ENCODE measurements at places on chromosomes 5 and 9. TPM values are rescaled to one million over a fixed set of nuclear protein-coding genes. Genes with fewer than 3 reads are reported as not detected.

PDGFRB gene
- total RNA-seq, result 1,131 TPM

FAM221B gene
- total RNA-seq, result not detected

PCDH12 gene
- total RNA-seq, result not detected

SLC25A46 gene
- 41.9 TPM for total RNA-seq

KIF12 gene
- total RNA-seq, result 0.47 TPM

SLC34A1 gene
- total RNA-seq, result not detected

- H3K36me3 ChIP-seq, result no peaks in the 10 kb centered on the region
- H3K4me3 ChIP-seq, result no peak overlapping the region
- no peaks in the 10 kb centered on the region for H3K4me1 ChIP-seq
Observed at GRCh38 chr5:34563931-34564709, 92.0 kb upstream of the RAI14 start.

- no peaks in the 10 kb centered on the region for H3K4me1 ChIP-seq
- peaks cover 68% of the 10 kb centered on the region for H3K27me3 ChIP-seq
- no peaks in the 10 kb centered on the region for H3K36me3 ChIP-seq
- DNase-seq, result no peak
Observed at GRCh38 chr5:58871648-58872242, 288.9 kb downstream of the RAB3C start.

DNA sequence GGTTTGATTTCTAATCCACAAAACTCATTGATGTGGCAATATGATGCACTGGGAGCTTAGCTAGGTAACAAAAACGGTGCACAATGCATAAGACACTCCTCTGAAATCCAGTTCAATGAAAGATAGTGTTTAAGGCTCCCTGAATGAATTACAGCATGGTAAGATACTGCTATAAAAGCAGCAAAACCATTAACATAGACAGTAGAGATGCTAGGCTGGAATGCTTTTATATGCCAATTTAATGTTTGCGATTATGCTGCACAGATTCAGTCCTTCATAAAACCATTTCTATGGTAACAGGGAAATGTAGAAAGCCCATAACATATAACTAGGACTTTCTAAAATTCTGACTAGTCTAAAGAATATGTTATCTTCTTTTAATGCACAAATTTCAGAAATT is 180.8 kb upstream of the NUDT12 start:
- no peak overlapping the region for H3K4me3 ChIP-seq
- DNase-seq, result no peak
- no peaks in the 10 kb centered on the region for H3K36me3 ChIP-seq
- no peaks in the 10 kb centered on the region for H3K4me1 ChIP-seq

GRCh38 chr5:168342151-168342825 is 50.8 kb downstream of the WWC1 start:
- H3K27me3 ChIP-seq, result no peaks in the 10 kb centered on the region
- H3K4me3 ChIP-seq, result no peak overlapping the region
- H3K36me3 ChIP-seq, result no peaks in the 10 kb centered on the region
- H3K4me1 ChIP-seq, result peaks cover 5% of the 10 kb centered on the region
- DNase-seq, result no peak

- no peak within 1 kb of the TSS for H3K4me3 ChIP-seq
- H3K27ac ChIP-seq, result no peak within 1 kb of the TSS
- H3K36me3 ChIP-seq, result no peaks in the 10 kb centered on the region
- H3K27me3 ChIP-seq, result no peaks in the 10 kb centered on the region
Observed at GRCh38 chr5:132073231-132074013, at the start of gene CSF2. Gene CSF2 (plus strand): TSS chr5:132073789. CDS start chr5:132073824, 35 bp downstream.

DNA sequence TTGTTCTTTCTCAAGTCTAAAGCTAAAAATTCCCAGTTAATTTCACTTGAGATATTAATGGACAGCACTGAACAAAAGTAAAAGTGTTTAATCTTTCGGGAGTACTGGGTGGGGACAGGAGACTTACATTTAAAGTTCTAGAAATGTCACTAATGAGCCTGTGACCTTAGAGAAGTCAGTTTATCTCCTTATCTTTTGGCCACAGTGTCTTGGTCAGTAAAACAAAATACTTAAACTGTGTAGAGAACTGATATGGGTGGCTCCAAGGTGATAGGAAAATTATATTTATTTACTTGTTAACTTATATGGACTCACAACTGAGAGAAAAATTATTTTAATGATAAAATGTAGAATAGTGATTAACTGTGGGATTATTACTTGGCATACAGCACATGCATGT is 8.9 kb downstream of the IPO11 start:
- no peak overlapping the region for H3K27ac ChIP-seq
- H3K36me3 ChIP-seq, result no peaks in the 10 kb centered on the region
- no peaks in the 10 kb centered on the region for H3K4me1 ChIP-seq
- H3K4me3 ChIP-seq, result no peak overlapping the region
- no peaks in the 10 kb centered on the region for H3K27me3 ChIP-seq

- peaks cover 3% of the 10 kb centered on the region for H3K27me3 ChIP-seq
- H3K4me1 ChIP-seq, result peaks cover 8% of the 10 kb centered on the region
Observed at GRCh38 chr9:79962836-79963235, 391.1 kb downstream of the TLE4 start.

- H3K27me3 ChIP-seq, result peaks cover 82% of the 10 kb centered on the region
- DNase-seq, result no peak
- no peaks in the 10 kb centered on the region for H3K36me3 ChIP-seq
- no peaks in the 10 kb centered on the region for H3K4me1 ChIP-seq
- no peak overlapping the region for H3K27ac ChIP-seq
- no peak overlapping the region for H3K4me3 ChIP-seq
Observed at GRCh38 chr5:135916638-135917263, 21.1 kb upstream of the IL9 start.

DNA sequence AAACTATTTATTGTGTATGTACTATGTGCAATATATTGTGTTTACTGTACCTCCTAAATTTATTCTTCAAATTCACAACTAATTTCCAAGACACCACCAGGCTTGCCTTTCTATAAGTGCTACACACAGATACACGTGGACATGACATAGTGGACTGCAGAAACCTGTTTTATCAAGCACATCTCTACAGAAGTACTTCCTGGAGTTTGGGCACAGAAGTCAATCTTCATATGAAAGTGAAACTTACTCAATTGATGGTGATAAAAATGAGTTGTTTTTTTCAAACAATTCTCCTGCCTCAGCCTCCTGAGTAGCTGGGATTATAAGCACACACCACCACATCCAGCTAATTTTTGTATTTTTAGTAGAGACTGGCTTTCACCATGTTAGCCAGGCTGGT is 57.6 kb downstream of the NLN start:
- peaks cover 15% of the 10 kb centered on the region for H3K4me1 ChIP-seq
- H3K27ac ChIP-seq, result no peak overlapping the region
- peaks cover 44% of the 10 kb centered on the region for H3K36me3 ChIP-seq
- no peak for DNase-seq

GRCh38 chr5:760363-761058 is 24.0 kb downstream of the ZDHHC11B start:
- DNase-seq, result peak; percentile 85
- no peak overlapping the region for H3K4me3 ChIP-seq
- H3K27me3 ChIP-seq, result peaks cover 7% of the 10 kb centered on the region
- no peak overlapping the region for H3K27ac ChIP-seq
- no peaks in the 10 kb centered on the region for H3K4me1 ChIP-seq

- peak overlapping the region; percentile 60 for H3K27ac ChIP-seq
- no peak for DNase-seq
- H3K4me3 ChIP-seq, result no peak overlapping the region
Observed at GRCh38 chr5:95631255-95631958, 11.5 kb downstream of the GPR150 start.

DNA sequence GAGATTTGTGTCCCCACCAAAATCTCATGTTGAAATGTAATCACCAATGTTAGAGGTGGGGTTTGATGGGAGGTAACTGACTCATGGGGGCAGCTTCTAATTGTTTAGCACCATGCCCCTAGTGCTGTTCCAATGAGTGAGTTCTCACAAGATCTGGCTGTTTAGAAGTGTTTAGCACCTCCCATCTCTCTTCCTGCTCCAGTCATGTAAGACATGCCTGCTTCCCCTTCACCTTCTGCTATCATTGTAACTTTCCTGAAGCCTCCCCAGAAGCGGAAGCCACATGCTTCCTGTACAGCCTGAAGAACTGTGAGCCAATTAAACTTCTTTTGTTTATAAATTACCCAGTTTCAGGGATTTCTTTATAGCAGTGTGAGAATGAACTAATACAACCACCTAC is 170.5 kb downstream of the NDUFS4 start:
- peaks cover 41% of the 10 kb centered on the region for H3K27me3 ChIP-seq
- no peak overlapping the region for H3K27ac ChIP-seq
- H3K4me3 ChIP-seq, result no peak overlapping the region
- DNase-seq, result no peak
- no peaks in the 10 kb centered on the region for H3K36me3 ChIP-seq
- no peaks in the 10 kb centered on the region for H3K4me1 ChIP-seq

- no peaks in the 10 kb centered on the region for H3K4me1 ChIP-seq
- no peak overlapping the region for H3K27ac ChIP-seq
- peaks cover 15% of the 10 kb centered on the region for H3K36me3 ChIP-seq
- H3K4me3 ChIP-seq, result no peak overlapping the region
- DNase-seq, result no peak
Observed at GRCh38 chr5:80809451-80809850, 150.7 kb upstream of the RASGRF2 start.

GRCh38 chr5:171806976-171807747 is 21.5 kb downstream of the SMIM23 start:
- H3K4me3 ChIP-seq, result no peak overlapping the region
- DNase-seq, result no peak
- H3K27ac ChIP-seq, result no peak overlapping the region
- H3K36me3 ChIP-seq, result no peaks in the 10 kb centered on the region

- H3K4me3 ChIP-seq, result no peak overlapping the region
- H3K4me1 ChIP-seq, result no peaks in the 10 kb centered on the region
- H3K27me3 ChIP-seq, result no peaks in the 10 kb centered on the region
Observed at GRCh38 chr9:24036459-24036858, 210.4 kb upstream of the ELAVL2 start.

DNA sequence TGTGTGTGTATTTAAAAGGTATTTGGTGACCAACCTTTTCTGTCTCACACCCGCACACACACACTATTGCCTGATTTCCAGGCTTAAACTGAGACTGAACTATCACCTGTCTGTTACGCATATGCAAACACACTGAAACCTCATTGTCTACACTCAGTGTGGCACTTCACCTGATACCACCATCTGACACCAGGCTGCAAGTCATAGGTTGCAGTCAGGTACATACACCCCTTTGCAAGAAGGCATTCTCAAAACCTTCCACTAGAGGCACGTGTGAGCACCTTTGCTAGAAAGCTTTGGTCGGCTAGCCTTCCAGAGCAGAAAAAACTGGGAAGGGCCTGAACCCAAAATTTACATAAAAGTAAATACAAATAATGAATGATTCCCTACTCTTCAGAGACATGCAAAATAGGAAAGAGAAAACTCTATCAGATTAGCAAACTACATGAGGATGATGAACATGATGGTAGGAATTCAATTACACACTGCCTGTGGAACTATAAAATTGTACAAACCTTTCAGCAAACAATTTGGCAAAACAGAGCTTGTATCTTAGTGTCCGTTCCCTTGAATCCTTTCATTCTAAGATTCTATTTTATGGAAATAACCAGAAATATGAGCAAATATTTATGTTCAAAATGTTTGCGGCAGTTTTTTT is 5.9 kb upstream of the FOXD1 start:
- no peaks in the 10 kb centered on the region for H3K36me3 ChIP-seq
- no peak overlapping the region for H3K4me3 ChIP-seq
- DNase-seq, result no peak

DNA sequence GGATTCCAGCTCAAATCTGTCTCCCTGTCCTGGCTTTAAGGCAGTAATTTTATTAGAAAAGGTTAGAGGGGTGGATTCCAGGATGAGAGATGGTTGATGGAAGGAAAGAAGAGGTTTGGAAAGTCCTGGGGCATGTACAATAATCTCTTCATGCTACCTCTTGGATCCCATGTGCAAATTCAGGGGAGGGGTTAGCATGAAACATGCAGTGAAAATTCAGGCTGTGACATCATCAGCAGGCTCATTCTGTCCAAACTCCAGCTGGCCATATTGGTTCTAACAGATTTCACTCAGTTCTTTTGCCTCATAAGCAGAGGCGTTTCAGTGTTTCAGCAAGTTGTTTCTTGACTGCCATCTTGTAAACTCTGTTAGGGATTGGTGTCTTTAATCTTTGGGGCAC is 55.4 kb downstream of the CYSTM1 start:
- H3K27me3 ChIP-seq, result no peaks in the 10 kb centered on the region
- no peak overlapping the region for H3K27ac ChIP-seq
- H3K36me3 ChIP-seq, result peaks cover 2% of the 10 kb centered on the region
- DNase-seq, result no peak
- no peaks in the 10 kb centered on the region for H3K4me1 ChIP-seq

DNA sequence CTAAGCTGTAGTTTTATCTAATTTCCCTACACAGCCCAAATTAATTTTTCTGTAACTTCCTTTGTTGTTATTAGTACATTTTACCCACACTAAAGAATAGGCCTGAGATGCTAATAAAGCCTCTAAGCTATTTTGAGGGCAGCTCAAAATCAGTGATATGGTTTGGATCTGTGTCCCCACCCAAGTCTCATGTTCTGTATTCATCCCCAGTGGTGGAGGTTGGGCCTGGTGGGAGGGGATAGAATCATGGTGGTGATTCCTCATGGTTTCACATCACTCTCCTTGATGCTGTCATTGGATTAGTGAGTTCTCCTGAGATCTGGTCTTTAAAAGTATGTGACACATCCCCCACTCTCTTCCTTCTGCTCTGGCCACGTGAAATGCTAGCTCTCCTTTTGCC is 27.3 kb downstream of the LURAP1L start:
- H3K4me3 ChIP-seq, result no peak overlapping the region
- peaks cover 30% of the 10 kb centered on the region for H3K36me3 ChIP-seq
- H3K27me3 ChIP-seq, result no peaks in the 10 kb centered on the region
- no peak for DNase-seq
- H3K4me1 ChIP-seq, result peaks cover 37% of the 10 kb centered on the region
- peak overlapping the region; percentile 73 for H3K27ac ChIP-seq

GRCh38 chr5:60520451-60521227 is 179.3 kb downstream of the DEPDC1B start:
- no peaks in the 10 kb centered on the region for H3K27me3 ChIP-seq
- H3K36me3 ChIP-seq, result no peaks in the 10 kb centered on the region

DNA sequence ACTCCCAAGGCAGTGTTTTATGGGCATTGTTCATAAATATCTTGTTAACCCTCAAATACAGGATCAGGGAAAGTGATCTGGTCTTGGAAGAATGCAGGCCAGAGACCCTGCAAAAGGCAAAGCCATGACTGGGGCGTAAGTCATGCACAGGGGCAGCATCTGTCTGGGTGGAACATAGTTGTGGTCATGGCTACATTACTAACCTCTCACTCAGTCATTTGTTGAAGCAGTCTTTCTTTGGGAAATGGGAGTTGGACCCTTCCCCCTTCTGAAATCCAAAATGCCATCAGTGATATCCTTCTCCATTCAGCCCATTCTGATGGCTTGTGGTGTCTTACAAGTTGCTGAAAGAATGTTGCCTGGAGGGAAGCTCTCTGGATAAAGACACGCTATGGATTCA is 68.1 kb downstream of the GDNF start:
- H3K27ac ChIP-seq, result no peak overlapping the region
- peak; percentile 69 for DNase-seq
- no peak overlapping the region for H3K4me3 ChIP-seq
- H3K4me1 ChIP-seq, result peaks cover 27% of the 10 kb centered on the region
- no peaks in the 10 kb centered on the region for H3K27me3 ChIP-seq

Data from osteocyte (in vitro differentiated cells).